ENCODE measurements at places on chromosomes 11 and 22. TPM values are rescaled to one million over a fixed set of nuclear protein-coding genes. Genes with fewer than 3 reads are reported as not detected.

Gene APOL5
- not detected for polyA plus RNA-seq

Gene TRIM6
- 4.3 TPM for polyA plus RNA-seq

Gene PPARA
- 3.0 TPM for polyA plus RNA-seq

Gene TCIRG1
- polyA plus RNA-seq = 105 TPM

Gene ZDHHC24
- 13.3 TPM for polyA plus RNA-seq

Gene CACNA1I
- not detected for polyA plus RNA-seq

Gene GPHA2
- not detected for polyA plus RNA-seq

Gene TYR
- polyA plus RNA-seq = not detected

DNA sequence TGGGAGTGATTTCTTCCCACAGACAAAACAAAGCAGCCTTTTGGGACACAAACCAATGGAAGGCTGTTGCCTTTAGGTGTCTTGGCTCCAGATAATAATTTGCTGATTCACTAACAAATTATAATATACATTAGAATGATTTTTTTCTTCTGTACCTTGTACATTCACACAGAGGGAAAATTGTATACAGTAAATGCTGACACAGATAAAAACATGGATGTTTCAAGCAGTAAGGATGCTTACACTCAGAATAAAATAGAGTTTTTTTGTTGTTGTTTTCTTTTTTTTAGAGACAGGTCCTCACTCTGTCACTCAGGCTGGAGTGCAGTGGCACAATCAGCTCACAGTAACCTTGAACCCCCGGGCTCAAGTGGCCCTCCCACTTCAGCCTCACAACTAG lies 109.2 kb upstream of the TRPC6 start:
- DNase-seq = no peak

DNA sequence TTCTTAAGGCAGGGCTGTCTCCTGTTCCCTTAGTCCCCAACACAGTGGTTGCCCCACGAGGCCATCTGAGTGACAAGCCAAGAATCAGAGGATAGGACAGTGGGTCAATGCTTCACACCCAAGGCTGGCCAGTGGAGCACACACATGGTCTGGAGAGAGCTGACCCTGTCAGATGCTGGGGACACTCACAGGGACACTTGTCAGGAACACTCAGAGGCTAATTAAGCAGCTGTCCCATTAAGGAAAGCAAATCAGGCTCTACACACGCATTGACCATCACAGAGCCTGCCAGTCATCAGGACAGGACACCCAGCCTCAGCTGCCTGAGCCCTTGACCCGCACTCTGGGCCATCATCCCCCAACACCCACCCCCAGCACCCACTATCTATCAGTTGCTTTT lies 18.2 kb downstream of the GDPD5 start:
- DNase-seq = no peak

- DNase-seq = no peak
Measured at GRCh38 chr11:119974051-119974450, 163.9 kb downstream of the TRIM29 start.

DNA sequence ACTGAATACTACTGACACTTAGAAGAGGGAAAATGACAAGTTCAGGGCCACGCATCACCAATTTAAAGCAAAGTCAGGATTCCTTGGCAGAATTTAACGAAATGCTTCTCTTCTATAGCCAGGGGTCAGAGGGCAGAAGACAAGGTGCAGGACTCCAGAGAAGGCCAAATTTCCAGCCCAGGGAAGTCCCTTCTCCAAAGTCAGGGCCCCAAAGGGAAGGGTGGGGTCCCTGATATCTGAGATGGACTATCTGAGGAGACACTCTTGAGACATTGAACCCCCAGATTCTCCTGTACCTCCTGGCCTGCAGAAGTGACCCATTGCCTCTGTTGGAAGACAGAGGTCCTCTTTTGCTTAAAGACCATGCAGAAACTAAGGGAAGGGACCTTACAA lies 91.2 kb downstream of the RPS6KA4 start:
- DNase-seq = no peak

GRCh38 chr22:27088026-27088425 lies 430.6 kb downstream of the MIAT start:
- no peak for DNase-seq

- no peak for DNase-seq
Measured at GRCh38 chr11:131724436-131724975, 354.1 kb downstream of the NTM start.

GRCh38 chr11:16775614-16776283 lies 37.3 kb downstream of the C11orf58 start:
- DNase-seq = no peak

DNA sequence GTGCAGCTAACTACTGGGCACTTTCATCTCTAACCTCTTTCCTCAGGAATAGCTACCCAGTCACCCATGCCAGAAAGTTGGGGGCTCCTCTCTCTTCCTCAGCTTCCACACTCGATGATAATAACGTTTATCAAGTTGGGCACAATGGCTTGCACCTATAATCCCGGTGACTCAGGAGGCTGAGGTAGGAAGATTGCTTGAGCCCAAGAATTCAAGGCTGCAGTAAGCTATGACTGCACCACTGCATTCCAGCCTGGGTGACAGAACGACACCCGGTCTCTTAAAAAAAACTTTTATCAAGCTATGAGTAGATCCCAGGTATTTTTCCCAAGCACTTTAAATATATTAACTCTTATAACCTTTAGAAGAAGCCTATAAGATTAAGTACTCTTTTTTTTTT lies 2.0 kb downstream of the SF3A1 start:
- DNase-seq = no peak

GRCh38 chr11:596374-596773 lies 19.4 kb downstream of the IRF7 start:
- no peak for DNase-seq

DNA sequence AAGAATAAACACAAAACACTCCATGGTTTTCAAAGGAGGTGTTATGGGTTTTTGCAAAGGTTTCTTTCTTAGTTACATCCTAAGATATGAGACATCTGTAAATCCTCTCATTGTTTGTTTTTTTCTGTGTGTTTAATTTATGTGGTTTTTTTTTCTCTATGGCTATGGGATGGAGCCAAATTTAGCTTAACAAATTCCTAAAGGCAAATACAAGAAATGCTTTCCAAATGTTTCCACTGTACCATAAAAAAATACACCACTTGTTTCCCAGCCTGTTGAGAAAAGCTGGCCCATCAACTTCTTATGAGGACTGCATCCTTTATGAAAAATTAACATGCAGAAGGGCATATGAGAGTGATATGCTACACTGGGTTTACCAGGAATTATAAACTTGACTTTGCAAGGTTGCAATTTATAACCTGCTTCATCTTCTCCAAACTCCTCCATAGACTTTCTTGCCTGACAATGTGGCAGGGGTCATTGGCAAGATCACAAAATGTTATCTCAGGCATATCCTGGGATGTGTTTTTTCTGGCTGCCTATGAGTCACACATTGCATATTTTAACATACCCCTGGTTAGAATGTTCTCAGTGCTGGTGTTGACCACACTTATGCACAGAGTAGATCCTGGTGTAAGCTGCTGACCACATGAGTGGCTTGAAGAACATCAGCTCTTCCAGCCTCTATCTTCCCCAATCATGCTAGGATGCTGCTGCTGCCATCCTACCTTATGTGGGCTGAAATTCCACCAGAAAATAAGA lies 137.6 kb upstream of the TTC12 start:
- DNase-seq = no peak

- peak; percentile 95 for DNase-seq
Measured at GRCh38 chr22:35128637-35129036, 62.7 kb downstream of the ISX start.

- no peak for DNase-seq
Measured at GRCh38 chr22:40718250-40719204, 39.2 kb downstream of the MCHR1 start.

GRCh38 chr11:1072821-1073231 lies 1.8 kb upstream of the MUC2 start:
- no peak for DNase-seq

GRCh38 chr11:35853971-35854370 lies 89.9 kb upstream of the LDLRAD3 start:
- no peak for DNase-seq

GRCh38 chr11:2149864-2150847 lies 10.9 kb downstream of the INS start:
- no peak for DNase-seq

GRCh38 chr22:49462795-49463194 lies 364.9 kb downstream of the BRD1 start:
- DNase-seq = no peak

DNA sequence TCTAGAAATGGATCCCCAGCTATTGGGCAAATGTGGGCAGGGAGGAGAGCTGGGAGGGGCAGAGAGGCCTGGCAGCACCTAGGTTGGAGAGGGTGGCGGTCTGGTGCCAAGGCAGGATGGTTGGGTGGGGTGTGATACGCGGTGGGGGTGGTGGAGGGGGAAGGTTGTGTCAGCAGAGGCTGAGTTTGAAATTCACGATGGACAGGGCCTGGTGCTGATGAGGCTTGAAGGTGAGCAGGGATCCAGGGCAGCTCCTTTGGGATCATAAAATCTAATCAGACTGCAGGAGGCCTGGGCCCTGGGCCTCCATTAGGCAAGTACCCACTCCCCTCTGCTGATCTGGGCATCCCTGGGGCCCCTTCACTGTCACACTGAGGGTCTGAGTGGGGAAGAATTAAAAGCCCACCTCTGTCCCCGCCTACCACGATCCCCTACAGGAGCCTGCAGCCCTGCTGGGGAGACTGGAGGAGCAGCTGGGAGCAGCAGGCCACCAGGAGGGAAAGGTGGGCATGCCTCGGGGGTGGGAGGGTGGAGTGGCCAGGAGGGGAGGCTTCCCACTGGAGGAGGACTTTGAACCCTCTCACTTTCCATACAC lies 24.0 kb downstream of the IGLL1 start:
- no peak for DNase-seq

- no peak for DNase-seq
Measured at GRCh38 chr11:58433638-58434203, 5.8 kb upstream of the OR5B2 start.

All from GM12878 (cell line).